ENCODE measurements at places on chromosomes 11 and 22. TPM values are rescaled to one million over a fixed set of nuclear protein-coding genes. Genes with fewer than 3 reads are reported as not detected.

Gene MUC6
- total RNA-seq, result not detected

Gene EMID1
- 0.08 TPM for total RNA-seq

Gene MS4A15
- not detected for total RNA-seq

Gene ATG13
- 58.8 TPM for total RNA-seq

Gene AIFM3
- 0.45 TPM for total RNA-seq

Gene FOLR3
- total RNA-seq, result not detected

Gene DEFB131B
- not detected for total RNA-seq

Gene GALR3
- not detected for total RNA-seq

Gene RAPSN
- total RNA-seq, result not detected

Gene RNF26
- 7.1 TPM for total RNA-seq

Gene OR52I1
- not detected for total RNA-seq

Gene NDUFC2
- 103 TPM for total RNA-seq

Gene NTM
- 3.4 TPM for total RNA-seq

Gene MAPK8IP1
- total RNA-seq, result 8.1 TPM

Gene OR10D3
- total RNA-seq, result not detected

Gene HBG1
- total RNA-seq, result not detected

Gene OR9Q2
- total RNA-seq, result not detected

Gene TMEM45B
- not detected for total RNA-seq

Gene CREB3L1
- 37.5 TPM for total RNA-seq

Gene CD81
- total RNA-seq, result 327 TPM

Gene OR4A16
- not detected for total RNA-seq

Gene OR52A1
- total RNA-seq, result not detected

Gene WNT11
- total RNA-seq, result not detected

Gene IFITM10
- total RNA-seq, result 2.2 TPM

Gene MFNG
- total RNA-seq, result 0.36 TPM

Gene OR5M10
- total RNA-seq, result not detected

Gene MPST
- 48.9 TPM for total RNA-seq

Gene DERL3
- not detected for total RNA-seq

Measured in fibroblast of the aortic adventitia (primary cell).